CD14-positive monocyte (primary cell): ENCODE measurements at places on chromosomes 7 and 10.
A peak's percentile ranks its signal among the peaks of the same experiment; 100 is the strongest.

GRCh38 chr7:147406521-147407135 is 1183.9 kb upstream of the C7orf33 start:
- DNase-seq: no peak

- peak; percentile 6 for DNase-seq
Measured at GRCh38 chr7:1418505-1419309, 40.6 kb downstream of the MICALL2 start.

DNA sequence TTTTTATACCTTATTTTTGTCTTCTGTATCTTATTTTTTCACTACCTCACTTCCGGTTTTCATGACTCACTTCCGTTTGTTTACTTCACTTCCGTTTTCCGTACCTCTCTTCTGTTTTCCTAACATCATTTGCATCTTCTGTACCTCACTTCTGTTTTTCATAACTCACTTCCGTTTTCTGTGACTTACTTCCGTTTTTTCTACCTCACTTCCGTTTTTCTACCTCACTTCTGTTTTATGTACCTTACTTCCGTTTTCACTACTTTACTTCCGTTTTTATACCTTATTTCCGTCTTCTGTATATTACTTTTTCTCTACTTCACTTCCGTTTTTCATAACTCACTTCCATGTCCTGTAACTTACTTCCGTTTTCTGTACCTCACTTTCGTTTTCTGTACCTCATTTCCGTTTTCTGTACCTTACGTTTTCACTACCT is 492.5 kb upstream of the AKR1E2 start:
- DNase-seq: peak; percentile 72

DNA sequence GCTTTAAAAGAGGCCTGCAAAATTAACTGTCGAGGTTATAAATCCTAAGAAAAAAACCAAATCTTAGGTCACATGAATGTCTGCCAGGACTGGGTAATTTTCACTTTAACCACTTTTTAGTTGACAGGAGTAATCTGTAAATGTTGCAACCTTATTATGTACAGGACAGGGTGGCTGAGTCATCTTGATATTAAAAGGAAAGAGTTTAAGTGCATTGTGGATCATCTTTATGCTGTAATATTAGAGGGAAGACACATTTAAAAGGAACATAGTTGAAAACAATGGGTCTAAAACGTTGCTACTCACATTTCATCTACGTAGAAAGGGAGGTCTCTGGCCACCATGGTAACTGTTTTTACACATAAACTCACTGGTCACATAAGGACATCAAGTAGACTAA is 115.5 kb downstream of the LSMEM1 start:
- DNase-seq: no peak
